T-helper 17 cell (primary cell): ENCODE measurements at places on chromosomes 1 and 21. TPM values are rescaled to one million over a fixed set of nuclear protein-coding genes. Genes with fewer than 3 reads are reported as not detected.

Gene GREM2
- 5.5 TPM for total RNA-seq

Gene OR10Z1
- not detected for total RNA-seq

GRCh38 chr1:86285796-86286195 is 110.3 kb downstream of the ODF2L start:
- no peak for DNase-seq

GRCh38 chr1:234582186-234582585 is 27.8 kb downstream of the IRF2BP2 start:
- DNase-seq: no peak

- DNase-seq: no peak
Observed at GRCh38 chr1:55064071-55064581, 24.8 kb downstream of the PCSK9 start.

GRCh38 chr1:232454227-232454886 is 175.6 kb downstream of the SIPA1L2 start:
- DNase-seq: no peak

GRCh38 chr1:19616489-19616888 is 27.6 kb upstream of the NBL1 start:
- no peak for DNase-seq

DNA sequence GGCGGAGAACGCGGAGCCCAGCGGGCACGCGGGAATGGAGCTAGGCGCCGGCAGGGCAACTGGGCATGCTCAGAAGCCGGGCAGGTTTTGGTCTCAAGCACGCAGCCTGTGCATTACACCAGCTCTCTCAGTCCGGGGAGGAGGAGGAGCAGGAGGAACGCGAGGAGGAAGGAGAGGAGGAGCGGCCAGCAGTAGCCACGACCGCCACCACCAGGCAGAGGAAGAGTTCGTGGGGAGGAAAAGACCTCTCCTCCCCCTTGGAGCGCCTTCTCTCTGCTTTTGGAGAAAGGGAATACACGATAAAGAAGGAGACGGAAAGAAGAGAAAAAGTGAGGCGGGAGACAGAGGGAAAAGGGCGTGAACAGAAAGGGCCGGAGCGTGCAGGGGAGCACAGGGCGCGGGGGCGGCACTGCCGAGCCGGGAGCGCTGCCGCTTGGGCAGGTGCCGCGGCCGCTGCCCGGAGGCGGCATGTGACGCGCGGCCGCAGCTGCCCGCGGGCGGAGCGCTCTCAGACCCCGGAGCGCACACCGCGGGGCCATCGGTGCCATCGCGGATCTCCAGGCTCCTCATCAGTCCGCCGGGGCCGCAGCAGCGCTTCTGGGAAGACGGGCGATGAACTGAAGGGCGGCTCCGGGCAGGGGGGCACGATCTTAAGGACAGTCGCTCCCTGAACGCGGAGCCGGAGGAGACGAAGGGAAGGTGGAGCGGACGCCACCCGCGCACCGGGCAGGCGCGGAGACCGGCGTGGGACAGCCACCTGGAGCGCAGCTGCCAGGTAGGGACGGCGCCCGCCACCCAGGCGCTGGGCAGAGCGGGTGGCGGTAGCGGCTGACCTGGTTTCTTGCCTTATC is at the start of gene CHRM3:
Gene CHRM3, plus strand, starts transcription at position 116 of the 851 bp plus-strand sequence. CDS start 520,884 bp downstream, outside the sequence.
- no peak for DNase-seq

DNA sequence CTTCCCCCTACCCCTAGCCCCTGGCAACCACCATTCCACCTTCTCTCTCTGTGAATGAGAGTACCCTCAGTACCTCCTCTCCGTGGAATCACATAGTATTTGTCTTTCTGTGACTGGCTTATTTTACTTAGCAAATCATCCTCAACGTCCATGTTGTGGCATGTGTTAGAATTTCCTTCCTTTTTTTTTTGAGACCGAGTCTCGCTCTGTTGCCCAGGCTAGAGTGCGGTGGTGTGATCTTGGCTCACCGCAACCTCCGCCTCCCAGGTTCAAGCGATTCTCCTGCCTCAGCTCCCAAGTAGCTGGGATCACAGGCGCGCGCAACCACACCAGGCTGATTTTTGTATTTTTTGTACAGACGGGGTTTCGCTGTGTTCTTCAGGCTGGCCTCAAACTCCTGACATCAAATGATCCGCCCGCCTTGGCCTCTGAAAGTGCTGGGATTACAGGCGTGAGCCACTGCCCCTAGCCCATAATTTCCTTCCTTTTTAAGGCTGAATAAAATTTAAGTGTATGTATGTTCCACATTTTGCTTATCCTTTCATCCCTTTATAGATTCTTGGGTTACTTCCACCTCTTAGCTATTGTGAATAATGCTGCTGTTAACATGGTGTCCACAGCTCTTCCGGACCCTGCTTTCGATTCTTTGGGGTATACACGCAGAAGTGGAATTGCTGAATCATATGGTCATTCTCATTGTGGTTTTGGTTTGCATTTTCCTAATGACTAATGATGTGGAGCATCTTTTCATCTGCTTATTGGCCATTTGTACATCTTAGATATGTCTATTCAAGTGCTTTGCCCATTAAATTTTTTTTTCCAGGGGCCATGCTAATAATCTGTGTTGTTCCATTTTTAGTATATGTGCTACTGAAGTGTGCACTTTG is 32.3 kb downstream of the ERRFI1 start:
- DNase-seq: no peak

GRCh38 chr1:242522304-242522945 is 2.1 kb downstream of the PLD5 start:
- no peak for DNase-seq

GRCh38 chr21:36613059-36613458 is 85.9 kb upstream of the SIM2 start:
- DNase-seq: no peak

DNA sequence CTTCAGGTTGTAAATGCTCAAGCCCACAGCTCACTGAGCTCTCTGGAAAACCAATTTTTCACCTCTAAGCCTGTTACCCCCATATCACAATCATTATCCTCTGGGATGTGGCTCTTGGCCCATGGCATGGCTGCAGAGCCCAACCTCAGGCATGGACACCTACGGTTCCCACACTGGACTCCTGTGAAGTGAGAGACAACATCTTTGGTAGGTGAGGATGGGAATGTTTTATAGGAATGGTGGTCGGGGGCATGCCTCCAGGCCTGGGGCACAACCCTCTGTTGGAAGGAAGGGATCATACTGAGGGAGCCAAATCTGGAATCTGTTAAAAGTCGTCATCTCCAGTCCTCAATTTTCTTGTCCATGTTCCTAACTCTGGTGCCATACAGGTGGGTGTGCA is 179.1 kb downstream of the FOXD2 start:
- no peak for DNase-seq

Gene OPTC
- not detected for total RNA-seq

GRCh38 chr1:114737314-114737849 is 20.4 kb downstream of the CSDE1 start:
- DNase-seq: no peak

GRCh38 chr21:44905728-44906090 is 15.0 kb downstream of the ITGB2 start:
- no peak for DNase-seq

Gene CSMD2
- not detected for total RNA-seq

Gene S100A8
- total RNA-seq: 4.6 TPM

Gene KCNA3
- 115 TPM for total RNA-seq

Gene TDRD5
- total RNA-seq: not detected

- no peak for DNase-seq
Observed at GRCh38 chr1:50975436-50975835, 5.4 kb downstream of the CDKN2C start.

- DNase-seq: no peak
Observed at GRCh38 chr1:78779831-78780230, 130.2 kb downstream of the IFI44 start.

- DNase-seq: no peak
Observed at GRCh38 chr1:14362331-14362730, 236.2 kb upstream of the KAZN start.

DNA sequence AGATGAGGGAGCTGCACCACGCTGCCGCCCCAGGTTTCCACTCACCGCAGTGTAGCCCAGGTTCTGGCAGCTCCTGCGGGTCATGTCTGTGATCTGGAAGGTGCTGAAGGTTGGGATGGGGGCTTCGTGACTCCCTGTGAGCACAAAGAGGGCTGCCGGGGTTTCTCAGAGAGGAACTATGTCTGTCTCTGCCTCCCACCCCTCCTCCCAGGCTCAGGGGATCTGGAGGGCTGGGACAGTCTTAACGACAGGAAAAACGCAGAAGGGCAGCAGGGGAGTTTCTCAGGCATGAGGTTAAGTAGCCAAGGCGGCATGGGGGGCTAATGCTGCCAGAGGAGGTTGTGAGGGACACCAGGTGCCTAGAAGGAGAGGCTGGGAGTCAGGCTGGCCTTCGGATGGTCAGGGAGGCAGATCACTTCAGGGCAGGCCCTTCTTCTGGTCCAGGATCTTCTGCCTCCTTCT is 656 bp downstream of the SH2D2A start:
- DNase-seq: no peak

GRCh38 chr21:35796844-35797243 is 263.5 kb downstream of the SETD4 start:
- DNase-seq: no peak

GRCh38 chr1:97820470-97821188 is 100.2 kb downstream of the DPYD start:
- no peak for DNase-seq

DNA sequence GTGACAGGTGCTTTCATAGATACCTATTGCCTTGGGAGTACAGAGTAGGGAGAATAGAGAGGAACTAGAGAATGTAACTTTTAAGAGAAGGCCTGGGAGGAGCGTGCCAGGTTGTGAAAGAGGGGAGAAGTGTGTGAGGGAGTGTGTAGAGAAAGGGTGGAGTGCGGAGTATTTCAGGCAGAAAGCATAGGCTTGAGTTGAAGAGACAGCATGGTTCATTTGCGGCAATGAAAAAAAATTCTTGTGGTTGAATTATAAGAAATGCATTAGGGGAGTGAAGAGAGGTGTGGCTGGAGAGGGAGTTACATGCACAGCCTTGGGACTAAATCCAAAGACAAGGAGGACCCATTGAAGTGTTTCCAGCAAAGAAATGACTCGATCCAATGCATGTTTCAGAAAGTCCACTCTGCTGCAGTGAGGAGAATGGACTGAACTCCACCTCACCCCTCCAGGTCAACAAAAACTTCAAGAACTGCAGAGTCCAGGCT is 81.7 kb upstream of the ADAM30 start:
- DNase-seq: no peak

DNA sequence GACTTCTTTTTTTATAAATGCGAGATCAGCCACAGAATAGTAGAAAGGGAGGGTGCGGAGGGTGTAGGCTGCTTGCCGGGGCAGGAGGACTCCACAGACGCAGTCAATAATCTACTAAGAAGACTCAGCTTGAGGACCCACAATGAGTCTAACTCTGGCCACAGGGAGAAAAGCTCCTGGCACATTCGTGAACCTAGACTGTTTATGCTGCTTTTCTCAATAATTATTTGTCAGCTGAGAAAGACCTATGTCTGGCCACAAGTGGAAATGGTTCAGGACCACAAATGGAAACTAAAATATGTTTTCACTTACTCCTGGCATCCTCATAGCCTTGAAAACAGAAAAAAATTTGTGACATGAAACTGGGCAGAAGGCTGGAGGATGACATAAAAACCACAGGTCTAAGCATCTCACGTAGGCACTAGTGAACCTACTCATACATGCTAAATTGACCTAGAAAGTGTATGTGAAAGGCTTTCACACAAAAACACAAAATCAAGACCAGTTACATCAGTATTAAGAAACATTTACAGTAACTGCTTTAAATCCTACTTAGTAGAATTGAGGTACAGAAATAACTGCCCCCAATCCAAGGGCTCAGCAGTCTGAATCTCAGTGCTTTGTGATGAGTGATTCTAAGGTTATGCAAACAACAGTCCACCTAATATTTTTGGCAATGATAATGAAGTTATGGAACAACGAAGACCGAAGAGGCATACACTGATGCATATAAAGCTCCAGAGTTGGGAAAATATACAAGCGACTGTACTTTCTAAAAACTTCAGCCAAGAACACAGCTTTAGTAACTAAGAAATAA is 159.5 kb downstream of the SLC45A1 start:
- DNase-seq: no peak

Gene NBPF20
- total RNA-seq: 4.4 TPM

Gene KCNQ4
- total RNA-seq: 0.86 TPM

- DNase-seq: no peak
Observed at GRCh38 chr21:28641731-28642130, 350.9 kb downstream of the LTN1 start.

DNA sequence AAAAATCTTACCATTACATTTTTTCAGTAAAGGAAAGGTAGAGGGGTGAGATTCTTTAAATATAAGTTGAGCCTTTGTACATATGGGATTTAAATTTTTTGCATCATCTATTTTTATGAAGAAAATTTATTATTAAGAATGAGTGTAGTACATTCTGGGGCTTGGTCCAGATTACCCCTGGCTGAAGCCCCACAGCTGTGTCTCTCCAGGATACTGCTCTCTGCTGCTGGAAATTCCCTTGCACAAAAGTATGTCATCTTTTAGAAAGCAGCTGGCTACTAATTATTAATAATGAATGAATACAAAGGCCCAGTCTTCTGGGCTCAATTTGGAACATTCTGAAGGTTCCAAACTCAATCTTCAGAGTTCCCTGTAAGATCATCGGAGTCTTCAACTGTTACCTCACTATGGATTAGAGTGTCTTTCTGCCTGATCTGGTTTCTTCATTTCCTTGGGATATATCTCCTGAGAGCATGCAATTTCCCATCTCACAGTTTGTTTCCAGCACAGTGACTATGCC is 428.6 kb upstream of the BRINP3 start:
- DNase-seq: no peak

GRCh38 chr1:235822685-235823084 is 44.0 kb downstream of the LYST start:
- no peak for DNase-seq

DNA sequence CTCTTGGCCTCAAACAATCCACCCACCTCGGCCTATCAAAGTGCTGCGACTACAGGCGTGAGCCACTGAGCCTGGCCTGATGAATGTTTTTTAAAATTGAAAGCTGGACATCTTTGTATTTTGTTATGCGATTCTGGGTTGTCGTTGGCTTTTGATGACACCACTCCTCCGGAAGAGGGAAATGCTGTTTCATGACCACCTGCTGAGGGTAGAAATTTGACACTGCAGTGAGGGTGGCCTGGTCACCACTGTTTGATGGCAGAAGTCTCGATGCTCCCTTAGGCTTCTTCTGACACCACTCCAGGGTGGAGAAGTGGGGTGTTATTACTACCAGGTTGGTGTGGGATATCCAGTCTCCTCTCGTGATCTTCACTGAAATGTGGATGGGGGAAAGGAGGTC is 357.2 kb downstream of the RGS7 start:
- no peak for DNase-seq

GRCh38 chr1:221740993-221741702 is 741 bp downstream of the DUSP10 start:
- peak; percentile 20 for DNase-seq

DNA sequence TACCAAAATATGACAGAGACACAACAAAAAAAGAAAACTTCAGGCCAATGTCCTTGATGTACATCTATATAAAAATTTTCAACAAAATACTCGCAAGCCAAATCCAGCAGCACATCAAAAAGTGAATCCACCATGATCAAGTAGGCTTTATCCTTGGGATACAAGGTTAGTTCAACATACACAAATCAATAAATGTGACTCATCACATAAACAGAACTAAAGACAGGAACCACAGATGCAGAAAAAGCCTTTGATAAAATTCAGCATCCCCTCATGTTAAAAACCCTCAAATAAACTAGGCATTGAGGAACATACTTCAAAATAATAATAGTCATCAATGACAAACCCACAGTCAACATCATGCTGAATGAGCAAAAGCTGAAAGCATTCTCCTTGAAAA is 101.5 kb downstream of the NME7 start:
- no peak for DNase-seq

Gene FBLIM1
- 0.21 TPM for total RNA-seq
